ENCODE measurements at places on chromosomes 2 and 18.

GRCh38 chr2:112244854-112245253, 10.0 kb downstream of the ZC3H8 start:
- DNase-seq, result no peak

DNA sequence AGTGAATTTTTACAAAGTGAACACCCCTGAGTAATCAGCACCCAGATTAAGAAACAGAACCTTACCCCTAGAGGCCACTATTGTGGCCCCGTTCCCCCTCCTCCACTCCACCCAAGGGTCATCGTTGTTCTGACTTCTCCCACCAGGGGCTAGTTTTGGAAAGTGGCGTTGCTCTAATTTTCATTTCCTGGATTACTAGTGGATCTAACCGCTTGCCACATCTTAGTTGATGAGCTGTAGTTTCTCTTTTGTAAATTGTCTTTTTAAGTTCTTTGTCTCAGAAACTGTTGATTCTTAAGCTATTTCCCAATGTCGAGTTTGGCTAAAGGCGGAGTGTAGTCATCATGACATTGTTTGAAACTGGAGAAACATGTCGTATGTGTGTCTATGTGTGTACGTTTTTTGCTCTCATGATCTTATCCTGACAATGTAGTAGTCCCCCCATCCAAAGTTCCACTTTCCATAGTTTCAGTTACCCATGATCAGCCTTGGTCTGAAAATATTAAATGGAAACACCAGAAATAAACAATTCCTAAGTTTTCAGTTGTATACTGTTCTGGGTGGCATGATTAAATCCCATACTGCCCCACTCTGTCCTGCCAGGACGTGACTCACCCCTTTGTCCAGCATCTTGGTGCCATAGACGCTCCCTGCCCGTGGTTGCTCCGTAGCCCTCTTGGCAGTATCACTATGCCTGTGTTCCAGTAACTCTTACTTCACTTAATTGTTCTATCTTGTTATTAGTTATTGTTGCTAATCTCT, 71.0 kb upstream of the SP3 start:
- DNase-seq, result peak; percentile 18

DNA sequence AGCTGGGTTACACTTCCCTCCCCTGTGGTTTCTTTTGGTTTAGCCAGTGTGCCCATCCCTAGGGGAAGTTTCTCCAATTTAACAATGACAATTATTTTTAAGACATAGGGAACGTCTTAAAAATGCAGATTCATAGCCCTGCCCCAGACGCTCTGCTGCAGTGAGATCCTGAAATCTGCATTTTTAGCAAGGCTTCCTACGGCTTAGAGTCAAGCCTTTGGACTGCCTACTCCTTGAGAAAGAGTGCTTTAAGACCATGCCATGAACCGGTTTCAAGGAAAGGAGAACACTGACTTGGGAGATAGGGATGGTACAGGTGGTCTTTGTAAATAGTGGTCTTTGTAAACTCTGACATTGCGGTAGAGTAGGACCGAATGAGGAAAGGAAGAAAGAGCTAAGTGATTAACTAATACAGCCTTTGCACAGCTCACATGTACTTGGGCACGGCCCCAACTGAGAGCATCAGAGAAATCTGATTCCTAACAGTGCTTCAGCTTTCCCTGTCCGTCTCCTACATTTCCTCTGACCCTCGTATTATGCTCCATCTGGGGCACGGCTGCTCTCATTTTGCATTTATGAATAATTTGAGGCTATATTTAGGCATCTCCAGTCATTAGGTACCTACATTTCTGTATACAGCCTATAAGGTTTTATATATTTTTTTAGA, 217.6 kb upstream of the TANK start:
- no peak for DNase-seq

DNA sequence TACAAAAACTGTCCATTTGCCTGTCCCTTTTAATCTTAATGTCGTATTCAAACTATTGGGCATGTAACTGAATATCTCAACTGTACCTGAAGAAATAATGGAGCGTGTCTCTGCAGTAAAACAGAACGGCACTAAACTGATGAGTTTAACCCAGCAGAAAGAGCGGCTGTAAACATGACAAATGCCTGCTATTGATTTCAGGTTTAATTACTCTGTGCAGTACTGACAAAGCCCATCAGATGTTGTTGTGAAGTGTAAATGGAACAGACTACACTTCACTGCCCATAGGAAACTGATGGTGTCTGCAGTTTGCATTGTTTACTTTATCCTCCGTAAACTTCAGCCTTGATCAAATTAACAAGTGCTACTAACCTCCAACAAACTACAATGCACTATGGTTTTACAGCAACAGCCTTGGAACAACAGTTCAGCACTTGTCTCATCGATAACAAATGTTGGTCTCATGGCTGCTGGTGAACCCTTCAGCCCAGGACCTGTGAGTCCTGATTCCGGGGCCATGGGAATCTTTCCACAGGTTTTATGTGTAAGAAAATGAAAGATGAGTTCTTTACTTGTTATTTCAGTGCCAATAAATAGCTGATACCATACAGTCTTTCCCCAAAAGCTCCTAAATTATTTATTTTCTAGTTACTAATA, 316.5 kb downstream of the CCDC178 start:
- no peak for DNase-seq

GRCh38 chr2:9767656-9768281, 75.5 kb upstream of the TAF1B start:
- DNase-seq, result no peak

- no peak for DNase-seq
These were observed 232.9 kb downstream of the LNPK start for GRCh38 chr2:175769200-175769599.

All from glomerular endothelial cell (primary cell).